ENCODE measurements at places on chromosomes 3 and 15.

DNA sequence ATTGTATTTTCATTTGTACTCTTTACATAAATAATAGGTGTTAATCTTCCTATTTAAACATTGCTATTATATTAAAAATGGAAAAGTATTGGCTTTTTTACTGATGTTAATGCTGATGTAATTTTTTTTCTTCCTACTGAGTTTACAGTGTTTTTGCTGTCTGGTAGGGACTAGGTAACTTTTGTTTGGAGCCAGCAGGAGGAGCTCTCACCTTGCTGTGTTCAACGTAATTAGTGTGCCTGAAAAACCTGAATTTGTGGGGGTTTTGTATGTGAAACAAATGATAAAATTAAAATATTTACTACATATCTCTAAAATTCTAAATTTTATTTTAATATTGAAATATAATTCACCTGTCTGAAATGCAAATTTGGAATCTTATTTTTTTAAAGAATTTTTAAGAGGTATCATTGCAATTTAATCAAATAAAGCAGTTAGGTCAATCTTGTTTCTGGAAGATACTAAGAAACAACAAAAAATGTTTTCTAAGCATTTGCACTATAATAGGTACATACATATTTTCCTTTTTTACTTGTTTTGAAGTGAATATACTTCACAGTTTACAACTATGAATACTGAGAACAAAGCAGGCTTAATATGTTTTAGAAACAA, 48.8 kb downstream of the EPHA6 start:
- DNase-seq: no peak

DNA sequence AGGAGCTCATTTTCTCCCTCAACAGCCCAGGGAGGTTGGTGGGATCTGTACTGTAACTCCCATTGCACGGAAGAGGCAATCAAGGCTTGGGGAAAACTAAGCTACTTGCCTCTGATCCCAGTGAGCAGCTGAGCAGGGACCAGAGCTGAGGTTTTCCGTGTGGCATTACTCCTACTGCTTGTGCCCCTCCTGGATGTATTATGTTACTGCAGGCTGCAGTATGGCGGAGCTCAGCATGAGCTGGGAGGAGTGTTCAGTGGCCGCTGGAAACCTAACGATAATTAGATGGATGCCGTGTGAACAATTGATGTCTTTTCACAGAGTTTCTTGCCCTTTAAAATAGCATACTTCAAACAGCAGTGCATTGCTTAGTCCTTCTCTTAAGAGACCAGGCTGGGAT, 2.0 kb upstream of the TPRG1 start:
- no peak for DNase-seq

DNA sequence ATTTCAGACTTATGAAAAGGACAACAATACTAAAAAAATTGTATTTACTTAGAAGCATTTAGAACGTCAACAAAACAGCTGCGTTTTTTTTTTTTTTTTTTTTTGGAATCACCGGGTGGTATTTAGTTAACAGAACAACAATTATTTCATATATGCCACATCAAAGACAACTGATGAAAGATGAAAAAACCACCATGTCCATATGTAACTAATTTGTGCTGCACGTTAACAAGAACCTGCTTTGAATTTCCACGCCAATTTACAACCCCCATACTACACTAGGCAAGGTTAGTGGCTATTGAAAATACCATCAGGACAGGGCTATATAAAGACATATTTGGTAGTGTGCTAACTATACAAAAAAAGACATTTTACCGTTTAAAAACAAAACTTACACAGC, 189.3 kb upstream of the ROBO1 start:
- DNase-seq: no peak

GRCh38 chr15:72475674-72476073, 1.5 kb downstream of the ARIH1 start:
- DNase-seq: no peak

- DNase-seq: no peak
These were observed 114.7 kb upstream of the CCNL1 start for GRCh38 chr3:157274644-157275137.

GRCh38 chr3:34239287-34239686, 440.9 kb downstream of the PDCD6IP start:
- no peak for DNase-seq

DNA sequence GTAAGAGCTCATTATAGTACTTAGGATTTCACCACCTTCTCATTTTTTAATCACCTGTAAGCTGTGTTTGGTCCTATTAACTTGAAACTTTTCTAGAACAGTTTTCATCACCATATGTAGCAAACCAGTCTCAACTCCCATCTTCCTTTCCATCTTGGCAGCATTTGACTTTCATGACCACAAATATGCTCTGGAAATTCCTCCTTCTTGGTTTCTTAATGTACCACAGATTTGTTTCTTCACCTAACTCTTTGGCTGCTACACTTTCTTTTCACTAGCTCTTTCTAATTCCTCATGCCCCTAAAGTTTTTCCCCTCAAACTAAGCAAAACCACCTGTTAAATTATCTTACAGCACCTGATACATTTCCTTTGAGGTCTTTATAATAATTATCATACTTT, 13.2 kb upstream of the NMB start:
- DNase-seq: no peak

DNA sequence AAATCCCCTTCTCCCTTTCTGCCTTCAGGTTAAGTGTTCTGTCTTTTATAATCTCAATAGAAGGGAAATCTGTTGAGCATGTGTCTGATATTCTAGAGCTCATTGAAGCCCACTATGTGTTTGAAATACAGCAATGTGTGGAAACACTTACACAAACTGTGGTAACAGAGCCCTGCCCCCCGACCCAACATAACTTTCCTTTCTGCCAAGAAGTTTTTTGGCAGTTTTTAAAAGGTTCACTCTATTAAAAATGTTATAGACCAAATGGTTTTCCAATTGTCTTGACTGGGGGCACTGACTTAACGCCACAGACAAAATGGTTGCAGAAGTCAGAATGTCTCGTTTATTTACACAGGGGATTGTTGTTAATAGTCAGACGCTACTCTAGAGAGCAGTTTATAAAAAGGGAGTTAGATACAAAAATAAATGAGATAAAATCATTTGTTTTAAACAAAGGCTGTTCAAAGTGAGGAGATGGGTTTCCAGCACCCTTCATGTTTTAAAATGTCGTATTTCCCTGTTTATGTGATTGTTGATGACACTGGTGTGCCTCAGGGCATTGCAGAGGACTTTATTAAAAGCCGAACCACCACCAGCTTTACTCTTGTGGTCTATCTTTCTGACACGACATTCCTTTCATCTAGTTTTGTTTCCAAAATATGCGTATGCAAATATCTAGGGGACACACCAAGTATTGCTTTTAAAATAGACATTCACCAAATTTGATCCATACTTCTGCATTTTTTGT, 26.7 kb upstream of the GREM1 start:
- DNase-seq: no peak

GRCh38 chr3:153967260-153967659, 153.9 kb upstream of the ARHGEF26 start:
- DNase-seq: no peak

- no peak for DNase-seq
These were observed 59.7 kb downstream of the CCDC33 start for GRCh38 chr15:74295800-74296199.

- no peak for DNase-seq
These were observed 29.7 kb downstream of the GLCE start for GRCh38 chr15:69190091-69190490.

DNA sequence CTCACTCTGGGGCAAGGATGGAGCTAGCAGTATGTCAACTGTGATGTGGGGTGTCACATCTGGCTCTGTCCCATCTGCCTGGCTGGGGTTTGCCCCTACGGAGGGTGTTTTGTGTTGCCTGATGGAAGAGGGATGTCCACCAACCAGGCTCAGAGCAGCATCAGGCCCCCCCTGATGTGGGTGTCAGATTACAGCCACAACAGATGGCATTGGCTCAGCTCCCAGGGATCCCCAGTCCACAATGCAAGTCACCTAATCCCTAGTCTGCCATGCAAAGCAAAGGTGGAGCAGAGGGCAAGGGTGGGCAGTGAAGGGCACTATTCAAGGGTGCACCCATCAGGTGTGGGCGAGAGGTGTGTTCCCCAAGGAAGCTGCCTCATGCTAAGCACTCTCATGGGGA, 48.9 kb upstream of the AMOTL2 start:
- no peak for DNase-seq

GRCh38 chr3:135532021-135532420, 433.5 kb upstream of the PPP2R3A start:
- no peak for DNase-seq

GRCh38 chr15:40332113-40332781, 8.5 kb downstream of the CCDC9B start:
- DNase-seq: no peak

GRCh38 chr3:188043891-188044290, 110.1 kb upstream of the LPP start:
- DNase-seq: no peak

GRCh38 chr15:41798607-41799487, 24.6 kb downstream of the MAPKBP1 start:
- DNase-seq: no peak

- no peak for DNase-seq
These were observed 14.8 kb upstream of the NPTN start for GRCh38 chr15:73648014-73648295.

DNA sequence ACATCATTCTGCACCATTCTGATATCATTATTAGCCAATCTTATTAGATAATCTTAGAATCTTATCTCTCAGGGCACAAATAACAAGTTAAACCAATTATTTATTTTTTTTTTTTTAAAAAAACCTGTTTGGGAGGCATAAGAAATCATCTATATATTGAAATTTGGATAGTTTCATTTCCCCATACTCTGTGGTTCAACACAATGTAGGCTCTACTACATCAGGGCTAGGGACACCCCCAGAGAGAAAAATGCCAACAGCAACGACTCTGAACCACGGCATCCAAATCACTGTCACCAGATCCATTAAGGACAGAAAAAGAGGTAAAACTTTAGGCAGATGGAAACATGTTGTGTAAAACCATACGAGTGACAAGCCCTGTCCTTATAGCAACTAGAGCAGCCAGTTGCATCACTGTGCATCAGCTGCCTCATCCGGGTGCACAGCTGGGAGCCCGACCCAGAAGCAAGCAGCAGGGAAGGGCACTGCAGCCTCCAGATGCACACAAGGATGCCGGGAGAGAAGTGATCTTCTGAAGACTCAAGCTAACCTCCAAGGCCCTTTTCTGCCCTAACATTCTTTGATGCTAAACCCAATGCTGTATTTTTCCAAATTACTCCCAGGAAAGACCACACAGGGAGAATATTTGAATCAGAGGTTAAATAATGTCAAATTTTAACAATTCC, 381.1 kb downstream of the CTNNB1 start:
- no peak for DNase-seq

DNA sequence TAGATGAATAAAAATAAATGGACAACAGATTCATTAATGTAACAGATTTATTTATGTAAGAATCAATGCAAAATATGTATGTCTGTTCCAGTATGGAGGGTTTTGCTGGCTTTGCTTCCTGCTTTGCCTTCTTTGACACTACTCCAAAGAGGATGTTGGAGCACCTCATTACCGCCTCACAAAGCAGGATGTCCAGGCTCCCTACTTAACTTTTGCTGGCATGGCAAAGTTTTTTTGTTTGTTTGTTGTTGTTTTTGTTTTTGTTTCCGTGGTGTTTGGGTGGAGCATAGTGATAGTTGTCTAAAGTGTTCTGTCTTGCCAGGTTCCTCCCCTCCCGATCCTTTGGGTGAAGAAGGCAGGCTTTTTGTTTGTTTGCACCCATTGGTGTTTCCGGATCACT, 38.7 kb downstream of the DIPK2A start:
- no peak for DNase-seq

GRCh38 chr3:128094295-128095151, 29.1 kb downstream of the RUVBL1 start:
- no peak for DNase-seq

DNA sequence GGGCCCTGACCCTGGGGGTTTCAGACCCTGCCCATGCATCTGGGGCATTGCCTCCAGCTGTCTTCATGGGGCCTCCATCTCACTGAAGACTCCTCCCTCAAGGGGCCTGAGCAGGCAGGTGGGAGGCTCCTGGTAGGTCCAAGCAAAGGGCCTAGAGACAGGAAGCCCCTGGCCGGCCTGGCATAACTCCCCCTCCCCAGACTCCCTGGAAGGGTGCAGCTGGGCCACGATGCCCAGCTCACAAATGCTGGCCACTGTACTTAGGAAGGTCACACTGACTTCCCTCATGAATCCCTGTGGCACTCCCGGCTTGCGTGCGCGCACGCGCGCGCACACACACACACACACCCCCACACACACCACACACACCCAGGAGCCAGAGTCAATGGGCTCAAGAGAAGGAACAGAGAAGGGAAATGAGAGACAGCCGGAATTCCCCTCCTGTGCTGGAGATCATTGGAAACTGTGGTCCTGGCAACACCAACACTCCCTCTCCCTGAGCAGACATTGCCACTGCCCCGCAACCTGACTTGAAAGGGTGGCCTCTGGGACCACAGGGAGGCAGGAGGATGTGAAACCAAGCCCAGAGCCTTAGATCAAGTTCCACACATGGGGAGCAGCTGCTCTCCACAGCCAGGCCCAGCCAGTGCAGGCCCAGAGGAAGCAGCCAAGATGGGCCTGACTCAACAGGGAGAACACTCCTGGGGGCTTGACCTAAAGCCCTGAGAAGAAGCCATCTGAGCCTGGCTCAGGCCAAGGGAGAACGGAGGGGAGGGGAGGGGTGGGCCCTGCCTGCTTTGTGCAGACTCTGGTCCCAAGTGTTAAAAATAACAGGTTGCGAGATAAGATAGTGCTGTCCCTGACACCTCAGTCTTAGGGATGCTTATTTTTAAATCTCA, 69.7 kb downstream of the SCN5A start:
- no peak for DNase-seq

DNA sequence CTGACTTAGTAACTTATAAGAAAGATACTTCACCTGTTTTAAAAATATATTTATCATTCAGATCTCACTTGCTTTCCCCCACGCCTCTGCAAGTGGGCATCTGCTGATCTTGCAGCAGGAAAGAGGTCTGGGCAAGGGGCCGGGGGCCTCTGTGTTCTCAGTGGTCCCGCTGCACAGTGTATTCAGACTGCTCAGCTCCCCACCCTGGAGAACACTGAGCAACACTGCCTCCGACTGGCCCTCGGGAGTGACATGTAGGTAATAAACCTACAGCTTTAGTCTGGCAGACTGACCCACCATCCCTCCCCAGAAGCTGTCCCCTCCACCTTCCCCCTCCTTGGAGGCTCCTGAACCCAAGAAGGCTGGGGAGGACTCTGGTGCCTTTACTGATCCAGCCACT, 43.8 kb downstream of the GABRB3 start:
- DNase-seq: no peak

DNA sequence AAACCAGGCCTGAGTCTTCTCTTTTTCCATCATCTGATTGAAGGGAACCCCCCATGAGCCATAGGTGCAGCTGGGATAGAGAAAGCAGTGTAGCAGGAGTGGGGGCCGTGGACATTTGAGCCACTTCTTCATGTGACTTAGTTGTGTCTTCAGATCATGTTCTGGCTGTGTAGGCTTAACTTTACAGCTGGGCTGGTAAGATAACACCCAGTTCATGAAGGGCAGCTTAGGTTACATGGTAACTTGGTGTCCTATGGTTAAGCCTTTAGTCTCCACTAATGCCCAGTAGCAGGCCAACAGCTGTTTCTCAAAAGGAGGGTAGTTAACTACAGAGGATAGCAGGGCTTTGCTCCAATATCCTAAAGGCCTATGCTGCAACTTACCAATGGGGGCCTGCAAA, 11.4 kb upstream of the SNRPN start:
- no peak for DNase-seq

Measured in stimulated activated CD8-positive, alpha-beta memory T cell treated with anti-CD3 and anti-CD28 coated beads, Interleukin-15, amount 100 ng/mL, for 4 hours (primary cell).